ENCODE measurements at places on chromosomes 2 and 18.
A peak's percentile ranks its signal among the peaks of the same experiment; 100 is the strongest.

GRCh38 chr2:218014706-218015585, 12.2 kb upstream of the TNS1 start:
- DNase-seq = no peak

DNA sequence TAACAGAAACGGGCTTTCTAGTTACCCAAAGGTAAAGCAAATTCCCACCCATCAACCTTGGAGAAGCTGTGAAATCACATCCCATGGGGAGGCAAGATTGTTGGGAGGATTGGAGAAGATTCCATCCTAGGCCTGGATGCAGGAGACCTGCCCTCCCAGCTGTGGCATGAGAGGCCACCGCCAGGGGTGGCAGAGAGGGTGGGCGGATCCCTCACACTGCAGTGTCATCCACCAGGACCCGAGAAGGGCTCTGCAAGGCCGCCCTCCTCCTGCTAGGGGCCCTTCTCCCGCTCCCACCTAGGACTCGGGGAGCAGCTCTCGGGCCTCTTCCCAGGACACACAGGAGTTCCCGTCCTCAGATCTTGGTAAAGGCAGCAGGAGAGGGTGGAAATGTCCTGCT, 15.5 kb upstream of the ATG16L1 start:
- DNase-seq = no peak

GRCh38 chr2:239275847-239276831, 124.7 kb downstream of the HDAC4 start:
- no peak for DNase-seq

DNA sequence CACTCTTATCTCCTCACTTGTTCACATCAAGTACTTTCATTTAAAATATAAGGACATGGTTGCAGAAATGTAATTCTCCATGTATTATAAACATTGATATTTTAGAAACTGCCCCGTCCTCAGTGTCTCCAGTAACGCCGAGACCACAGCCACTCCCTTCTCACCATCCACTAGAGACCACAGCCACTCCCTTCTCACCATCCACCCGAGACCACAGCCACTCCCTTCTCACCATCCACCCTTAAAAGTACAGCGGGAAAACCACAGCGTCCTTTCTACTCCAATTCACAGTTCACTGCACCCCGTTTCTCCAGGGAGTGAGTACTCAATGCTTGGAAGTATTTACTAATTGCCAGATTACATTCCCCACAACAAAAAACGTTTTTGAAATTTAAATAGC, 1452.2 kb upstream of the ACVR2A start:
- no peak for DNase-seq

- peak; percentile 31 for DNase-seq
Measured at GRCh38 chr2:11764359-11764758, 17.9 kb downstream of the LPIN1 start.

- no peak for DNase-seq
Measured at GRCh38 chr2:69554568-69554967, 89.0 kb downstream of the AAK1 start.

DNA sequence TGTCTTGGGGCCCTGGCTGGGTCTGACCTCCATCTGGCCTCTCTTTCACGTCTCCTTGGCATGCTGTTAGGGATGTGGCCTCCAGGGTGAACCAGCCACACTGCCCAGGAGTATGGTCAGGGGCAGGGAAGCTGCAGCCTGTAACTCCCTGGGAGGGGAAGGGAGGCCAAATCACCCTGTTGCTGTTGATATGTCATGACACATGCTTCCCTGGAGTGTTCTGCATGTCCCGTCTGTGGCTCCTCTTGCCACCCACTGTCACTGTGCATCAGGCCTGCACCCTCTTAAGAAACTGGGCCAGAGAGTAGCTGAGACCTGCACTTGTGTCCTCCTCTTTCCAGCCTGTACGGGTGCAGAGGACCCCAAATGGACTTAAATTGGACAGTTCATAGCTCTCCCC, 221.3 kb downstream of the FHOD3 start:
- no peak for DNase-seq

DNA sequence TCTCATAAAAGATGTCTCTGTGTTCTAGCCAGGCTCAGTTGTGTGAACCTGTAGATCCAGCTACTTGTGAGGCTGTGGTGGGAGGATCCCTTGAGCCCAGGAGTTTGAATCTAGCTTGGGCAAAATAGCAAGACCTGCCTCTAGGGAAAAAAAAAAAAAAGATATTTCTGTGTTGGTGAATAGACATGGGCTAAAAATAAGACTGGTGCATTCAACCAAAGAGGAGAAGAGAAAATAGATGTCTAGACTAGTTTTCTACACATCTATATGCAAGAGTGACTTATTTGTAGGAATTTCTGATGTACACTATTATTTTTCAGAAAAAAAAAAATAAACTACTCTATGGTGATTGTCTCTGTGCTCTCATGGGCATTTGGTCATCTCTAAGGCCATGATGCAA, 555.1 kb downstream of the BCL11A start:
- DNase-seq = no peak

DNA sequence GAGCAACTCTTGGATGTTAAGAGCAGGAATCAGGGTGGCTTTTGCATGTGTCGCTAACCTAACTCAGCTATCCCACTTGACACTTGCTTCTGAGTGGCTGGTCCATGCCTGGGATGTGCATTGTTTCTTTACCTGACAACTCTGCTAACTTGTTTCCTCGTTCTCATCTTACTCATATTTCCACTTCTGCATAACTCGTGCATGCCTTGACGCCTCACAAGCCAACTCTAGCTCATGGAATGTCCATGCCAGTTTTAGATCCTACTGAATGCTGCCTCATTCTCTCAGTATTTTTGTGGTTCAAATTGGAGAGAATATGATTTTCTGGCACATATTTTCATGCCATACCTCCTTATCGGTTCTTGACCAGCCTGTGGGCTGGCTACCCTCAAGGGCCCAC, 52.5 kb downstream of the CDCA7 start:
- DNase-seq = no peak

- no peak for DNase-seq
Measured at GRCh38 chr18:58284699-58285448, 240.8 kb downstream of the NEDD4L start.

DNA sequence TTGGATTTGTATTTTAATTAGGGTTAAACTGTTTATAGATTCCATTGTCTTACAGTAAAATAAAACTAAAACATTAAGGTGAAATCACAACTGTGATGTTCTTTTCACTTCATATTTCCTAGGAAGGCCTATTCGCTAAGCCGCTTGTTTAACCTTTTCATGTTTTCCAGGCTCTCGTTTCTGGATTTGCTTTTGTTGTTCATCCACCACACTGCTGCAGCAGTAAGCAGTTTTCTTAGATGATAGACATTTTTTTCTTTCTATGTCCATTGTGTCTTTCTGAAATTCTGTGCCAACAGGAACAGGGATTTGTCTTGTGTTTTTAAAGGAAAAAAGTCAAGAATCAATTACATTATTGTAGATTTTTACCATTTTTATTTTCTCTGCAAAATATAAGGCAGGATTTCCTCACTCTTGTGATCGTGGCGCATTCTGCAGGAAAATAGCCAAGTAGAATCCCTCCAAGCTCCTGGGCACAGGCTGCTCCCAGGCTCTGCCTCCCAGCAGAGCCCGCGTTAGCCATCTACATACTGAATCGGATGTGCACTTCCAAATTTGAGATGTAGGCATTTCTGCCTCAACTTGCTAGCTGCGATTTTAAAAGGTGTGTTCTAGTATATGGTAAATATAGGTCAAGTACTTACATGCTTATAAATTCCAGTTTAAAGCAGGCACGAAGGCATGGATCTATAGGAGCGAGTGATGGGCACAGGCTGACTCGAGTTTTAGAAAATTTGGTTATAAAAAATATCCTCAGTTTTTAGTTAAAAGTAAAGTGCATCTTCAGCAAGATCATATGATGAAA, 10.2 kb downstream of the TSHZ1 start:
- no peak for DNase-seq

GRCh38 chr18:26312199-26312598, 86.0 kb downstream of the TAF4B start:
- no peak for DNase-seq

DNA sequence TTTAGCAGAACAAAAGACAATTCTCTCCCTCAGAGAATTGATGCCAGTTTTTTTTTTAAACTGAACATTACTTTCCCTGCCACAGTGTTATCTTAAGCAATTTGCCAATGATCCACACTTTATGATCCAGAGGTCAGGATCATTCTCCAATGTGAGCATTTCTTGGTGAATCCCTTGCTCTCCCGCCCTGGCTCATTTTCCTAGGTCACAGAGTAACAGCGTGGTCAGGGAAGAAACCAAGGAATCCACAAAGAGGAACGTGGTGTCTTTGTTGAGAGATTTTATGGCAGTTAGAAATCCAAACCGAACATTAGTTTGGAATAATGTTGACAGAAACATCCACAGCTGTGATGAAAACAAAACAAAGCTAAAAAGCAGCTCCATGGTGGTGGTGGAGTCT, 250.3 kb downstream of the TTC32 start:
- no peak for DNase-seq

- DNase-seq = no peak
Measured at GRCh38 chr2:211407076-211407475, 850.7 kb downstream of the CPS1 start.

- peak; percentile 56 for DNase-seq
Measured at GRCh38 chr2:160478660-160479059, 14.9 kb downstream of the RBMS1 start.

DNA sequence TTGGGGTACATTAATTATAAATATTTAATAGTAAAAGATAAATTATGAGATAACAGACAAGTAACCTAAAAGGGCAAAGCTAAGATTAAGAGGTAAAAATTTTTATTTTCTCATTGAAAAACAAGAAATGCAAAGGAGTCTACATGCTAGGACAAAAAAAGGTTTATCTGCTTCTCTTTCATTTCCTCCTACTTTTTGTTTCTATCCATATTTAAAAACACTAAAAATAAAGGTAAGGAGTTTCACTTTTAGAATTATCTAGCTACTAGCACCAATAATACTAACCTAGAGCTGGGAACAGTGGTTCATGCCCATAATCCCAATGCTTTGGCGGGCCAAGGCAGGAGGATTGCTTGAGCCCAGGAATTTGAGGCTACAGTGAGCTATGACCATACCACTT, 1551.7 kb upstream of the SLC39A10 start:
- no peak for DNase-seq

- DNase-seq = no peak
Measured at GRCh38 chr2:127953128-127953718, 67.5 kb upstream of the AMMECR1L start.

DNA sequence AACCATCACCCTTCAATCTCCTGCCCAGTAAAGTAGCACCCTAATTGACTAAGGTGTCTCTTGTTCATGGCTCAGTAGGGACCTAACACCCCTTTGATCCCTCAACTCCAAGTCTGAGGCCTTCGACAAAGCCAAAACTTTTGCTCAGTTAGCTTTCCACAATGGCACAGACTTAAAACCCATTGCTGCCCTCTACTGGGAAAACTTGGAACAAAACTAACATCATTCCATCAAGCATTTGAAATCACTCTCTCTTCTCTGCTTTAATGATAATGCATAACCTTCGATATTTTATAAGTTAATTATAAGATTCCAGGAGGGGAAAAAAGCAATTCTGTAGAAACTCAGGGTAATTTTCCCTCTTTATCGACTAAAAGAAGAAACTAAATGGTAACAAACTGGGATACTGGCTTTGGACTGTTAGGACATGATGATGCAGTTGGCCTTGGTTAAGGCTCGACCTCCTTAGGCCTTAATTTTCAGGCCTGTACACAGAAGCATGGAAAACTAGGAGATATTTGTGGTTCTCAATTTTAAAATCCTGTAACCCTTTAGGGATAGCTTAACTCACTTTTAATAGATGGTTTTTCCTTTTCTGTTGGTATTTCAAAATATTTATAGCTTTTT, 127.8 kb downstream of the STK39 start:
- DNase-seq = no peak

DNA sequence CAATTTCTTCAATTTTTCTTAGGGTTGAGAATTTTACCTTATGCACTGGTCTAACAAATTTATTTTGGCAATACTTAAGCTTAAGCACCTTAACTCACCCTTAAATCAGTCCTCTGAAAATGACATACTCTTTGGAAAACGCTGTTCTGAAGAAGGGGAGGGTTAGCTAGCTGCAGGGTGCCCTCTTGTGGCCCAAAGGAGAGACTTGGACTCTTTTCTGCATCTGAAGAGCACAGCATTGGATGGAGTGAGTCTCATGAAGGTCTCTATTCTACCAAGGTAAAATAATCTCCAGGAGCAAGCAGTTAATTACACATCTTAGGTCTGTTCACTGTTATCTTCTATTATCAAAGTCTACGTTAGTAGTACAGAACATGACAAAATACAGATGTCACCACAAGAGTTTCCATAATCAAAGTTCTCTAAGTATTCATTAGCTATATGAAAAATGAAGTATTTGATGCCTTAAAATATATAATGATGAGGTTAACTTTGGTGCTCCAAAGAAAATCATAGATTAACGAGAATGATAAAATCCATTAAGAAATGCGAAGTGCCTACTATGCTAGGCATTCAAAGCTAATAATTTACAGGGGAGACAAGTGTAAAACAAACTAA, 24.4 kb downstream of the PUM2 start:
- no peak for DNase-seq

GRCh38 chr2:82487354-82487753, 1971.7 kb downstream of the SUCLG1 start:
- DNase-seq = no peak

GRCh38 chr18:36905571-36905970, 76.6 kb downstream of the KIAA1328 start:
- no peak for DNase-seq

DNA sequence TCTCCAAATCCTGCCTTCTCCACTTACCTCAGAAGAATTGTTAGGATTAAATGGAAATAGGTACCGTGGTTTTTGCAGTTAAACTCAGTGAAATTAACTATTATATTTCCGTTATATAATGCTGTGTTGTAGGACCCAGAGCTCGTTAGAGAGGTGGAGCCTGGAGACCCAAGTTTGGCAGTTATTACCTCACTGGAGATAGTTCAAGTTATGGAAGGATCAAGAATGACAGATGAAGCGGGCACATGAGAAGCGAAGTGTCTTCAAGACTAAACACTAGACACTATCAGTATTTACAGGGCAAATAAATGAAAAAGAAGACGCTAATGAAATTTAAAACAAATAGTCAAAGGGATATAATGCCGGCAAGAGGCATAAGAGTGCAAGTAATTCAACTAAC, 866 bp downstream of the CWC22 start:
- no peak for DNase-seq

DNA sequence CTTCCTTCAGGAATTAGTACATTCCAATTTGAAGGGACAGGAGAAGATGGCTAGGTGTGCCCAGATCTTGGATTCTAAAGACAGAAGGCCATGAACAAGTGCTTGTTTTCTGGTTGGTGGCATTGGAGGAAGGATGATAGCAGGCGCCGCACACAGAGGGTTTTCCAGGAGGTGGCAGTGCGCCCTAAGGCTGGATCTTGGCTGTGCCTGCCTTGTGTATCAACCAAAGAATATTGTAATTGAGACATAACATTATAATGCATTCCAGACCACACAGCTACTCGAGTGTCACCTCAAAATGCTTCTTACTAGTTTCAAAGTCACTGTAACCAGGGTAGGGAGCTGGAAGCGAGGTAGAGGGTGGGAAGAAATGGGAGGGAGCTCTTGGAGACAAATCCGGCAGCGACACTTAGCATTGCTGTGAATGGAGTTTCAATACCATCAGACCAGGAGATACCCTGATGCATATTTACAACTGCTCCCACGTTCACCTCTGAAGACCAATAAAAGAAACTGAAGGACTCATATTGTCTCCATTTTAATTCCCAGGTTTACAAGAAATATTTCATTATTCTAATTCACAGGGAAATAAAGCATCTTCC, 42.5 kb downstream of the CPO start:
- DNase-seq = peak; percentile 60

- DNase-seq = no peak
Measured at GRCh38 chr2:118290411-118291250, 202.4 kb downstream of the INSIG2 start.

GRCh38 chr2:65545837-65546805, 113.7 kb upstream of the SPRED2 start:
- no peak for DNase-seq
